ENCODE measurements at places on chromosomes 16 and 17. TPM values are rescaled to one million over a fixed set of nuclear protein-coding genes. Genes with fewer than 3 reads are reported as not detected.

FADS6 gene
- not detected for total RNA-seq

XAF1 gene
- total RNA-seq: 4.4 TPM

CACNG3 gene
- total RNA-seq: not detected

MILR1 gene
- 15.4 TPM for total RNA-seq

CRYM gene
- total RNA-seq: not detected

EPOP gene
- 8.1 TPM for total RNA-seq

MGAT5B gene
- 0.49 TPM for total RNA-seq

SETD1A gene
- total RNA-seq: 4.5 TPM

TMEM114 gene
- not detected for total RNA-seq

UTS2R gene
- total RNA-seq: not detected

PDIA2 gene
- total RNA-seq: 0.18 TPM

SLC16A11 gene
- not detected for total RNA-seq

AOC3 gene
- total RNA-seq: not detected

ST6GALNAC1 gene
- total RNA-seq: 0.54 TPM
